ENCODE measurements at places on chromosomes 3 and 15.

DNA sequence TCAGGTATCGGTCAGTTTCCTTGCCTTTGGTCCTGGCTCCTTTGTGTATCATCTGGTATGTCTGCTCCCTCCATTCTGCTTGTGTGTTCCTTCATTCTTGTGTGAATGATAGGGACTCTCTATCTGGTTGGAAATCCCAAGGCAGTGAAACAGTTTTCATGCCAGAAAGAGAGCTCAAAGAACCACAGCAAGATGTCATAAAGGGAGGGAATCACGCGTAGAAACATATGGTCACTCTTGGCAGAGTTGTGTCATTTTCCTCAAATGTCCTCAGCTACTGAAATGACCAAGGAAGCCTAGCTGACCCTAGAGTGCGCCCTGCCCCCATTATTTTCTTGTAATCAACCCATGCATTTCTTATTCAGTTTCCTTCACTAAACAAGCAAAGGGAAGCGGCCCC is 48.0 kb downstream of the RASGRP1 start:
- DNase-seq: no peak

GRCh38 chr15:78044407-78045155 is 32.9 kb downstream of the TBC1D2B start:
- DNase-seq: no peak

DNA sequence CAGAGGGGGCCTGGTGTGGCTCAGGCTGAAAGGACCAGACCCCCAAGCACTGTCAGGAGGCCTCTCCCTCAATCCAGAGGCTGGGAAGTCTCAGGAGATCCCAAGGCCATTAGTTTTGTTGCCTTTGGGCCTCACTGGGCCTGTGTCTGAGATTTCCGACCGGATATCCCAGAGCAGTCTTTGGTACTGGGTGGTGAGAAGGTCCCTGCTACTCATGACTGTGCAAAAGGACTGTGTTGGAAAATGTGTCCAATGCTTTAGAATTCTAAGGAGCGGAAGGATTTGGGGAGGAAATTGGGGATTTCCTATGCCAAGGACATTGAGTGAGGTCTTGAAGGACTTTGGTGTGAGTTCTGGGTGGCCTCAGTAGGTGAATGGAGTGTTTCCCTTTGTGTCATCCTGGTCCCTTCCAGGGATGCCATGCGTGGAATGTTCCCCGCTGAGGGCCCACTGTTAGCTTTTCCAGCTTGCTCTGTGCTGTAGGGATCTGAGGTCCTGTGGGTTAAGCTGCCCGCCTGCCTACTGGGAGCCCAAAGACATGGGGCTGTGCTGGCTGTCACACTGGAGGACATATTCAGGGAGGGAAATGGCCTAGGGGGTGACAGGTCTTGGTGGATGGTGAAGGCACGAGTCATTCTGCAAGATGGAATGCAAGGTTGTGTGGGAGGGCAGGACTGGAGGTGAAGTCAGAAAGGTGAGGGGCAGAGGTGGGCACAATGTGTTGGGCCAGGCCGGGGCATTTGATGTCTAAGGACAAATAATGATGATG is 16.4 kb downstream of the SMAD6 start:
- no peak for DNase-seq

DNA sequence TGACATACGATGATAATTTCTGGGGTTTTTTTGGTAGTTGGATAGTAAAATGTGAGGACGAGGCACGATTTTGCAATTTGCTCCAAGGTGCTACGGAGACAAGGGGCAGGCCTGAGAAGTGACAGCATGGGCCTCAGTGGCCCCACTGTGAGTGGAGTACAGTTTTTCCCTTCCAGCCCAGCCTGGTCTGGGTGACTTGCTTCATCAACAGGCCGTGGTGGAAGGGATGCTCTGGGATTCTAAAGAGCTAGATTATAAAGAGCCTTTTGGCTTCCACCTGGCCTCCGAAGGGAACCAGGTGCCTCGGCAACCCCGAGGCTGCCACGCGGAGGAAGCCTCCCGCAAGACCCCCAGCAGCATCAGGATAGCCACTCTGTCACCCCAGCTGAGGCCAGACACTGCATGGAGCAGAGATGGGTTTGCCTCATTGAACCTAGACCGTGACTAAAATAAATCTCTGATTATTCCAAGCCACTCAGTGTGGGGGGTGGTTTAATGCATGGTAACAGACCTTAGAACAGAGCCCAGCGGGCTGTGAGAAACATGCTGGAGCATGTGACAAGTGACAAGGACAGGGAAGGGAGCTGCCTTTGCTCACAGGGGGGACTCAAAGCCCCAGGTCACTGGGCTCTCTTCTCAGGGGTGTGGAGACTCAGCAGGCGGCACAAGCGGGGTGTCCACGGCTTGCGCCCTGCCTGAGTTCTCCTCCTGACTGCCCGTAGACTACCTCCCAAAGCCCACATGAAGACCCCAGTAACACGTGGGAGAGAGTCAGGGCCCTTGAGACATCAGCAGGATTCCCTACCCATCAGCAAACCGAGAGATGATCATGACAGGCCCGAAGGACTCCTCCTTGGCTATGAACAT is 22.6 kb upstream of the SLC41A3 start:
- no peak for DNase-seq

GRCh38 chr15:69893863-69894262 is 203.9 kb downstream of the TLE3 start:
- no peak for DNase-seq

DNA sequence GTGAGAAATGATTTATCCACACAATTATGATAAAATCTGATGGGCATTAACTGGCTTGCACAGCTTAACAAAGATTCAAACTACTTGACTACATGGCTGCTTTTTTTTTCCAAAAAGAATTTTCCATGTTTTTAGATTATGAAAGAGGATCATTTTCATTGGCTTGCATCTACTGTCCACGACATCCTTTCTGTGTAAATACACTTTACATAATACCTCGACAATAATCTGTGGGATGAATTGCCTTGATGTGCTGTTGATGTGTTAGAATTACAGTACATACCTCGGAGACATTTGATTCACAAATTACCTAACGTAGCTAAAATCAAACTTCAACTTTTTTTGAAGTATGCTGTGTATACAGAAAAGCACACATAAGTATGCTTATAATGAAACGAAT is 104.4 kb downstream of the PPP2R3A start:
- no peak for DNase-seq

DNA sequence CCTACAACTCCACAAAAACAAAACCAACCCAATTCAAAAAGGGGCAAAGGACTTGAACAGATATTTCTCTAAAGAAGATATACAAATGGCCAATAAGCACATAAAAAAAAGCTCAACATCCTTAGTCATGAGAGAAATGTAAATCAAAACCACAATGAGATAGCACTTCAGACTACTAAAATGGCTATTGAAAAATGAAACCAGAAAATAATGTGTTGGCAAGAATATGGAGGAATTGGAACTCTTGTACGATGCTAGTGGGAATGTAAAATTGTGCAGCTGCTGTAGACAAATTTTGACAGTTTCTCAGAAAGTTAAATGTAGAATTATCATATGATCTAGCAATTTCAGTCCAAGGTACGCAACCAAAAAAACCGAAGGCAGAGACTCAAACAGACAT is 29.0 kb downstream of the KY start:
- no peak for DNase-seq

- DNase-seq: no peak
Observed at GRCh38 chr15:60982249-60982910, 246.7 kb downstream of the RORA start.

DNA sequence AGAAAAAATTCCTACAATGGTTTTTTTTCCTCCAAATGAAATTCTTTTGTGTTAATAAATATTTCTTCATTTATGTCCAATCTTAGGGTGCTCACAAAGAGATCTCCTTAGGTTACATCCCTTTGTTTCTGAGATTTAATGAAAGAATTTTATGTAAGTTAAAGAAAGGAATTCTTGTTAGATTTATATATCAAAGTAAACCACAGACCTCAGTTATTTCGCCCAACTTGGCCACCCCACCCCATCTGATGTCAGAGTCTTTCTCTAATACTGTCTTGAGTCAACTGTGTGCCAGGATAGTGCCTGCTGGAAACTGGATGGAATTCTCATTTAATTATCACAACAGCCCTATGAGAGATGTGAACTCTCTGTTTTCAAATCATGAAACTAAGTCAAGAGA is 259.9 kb downstream of the OPA1 start:
- no peak for DNase-seq

DNA sequence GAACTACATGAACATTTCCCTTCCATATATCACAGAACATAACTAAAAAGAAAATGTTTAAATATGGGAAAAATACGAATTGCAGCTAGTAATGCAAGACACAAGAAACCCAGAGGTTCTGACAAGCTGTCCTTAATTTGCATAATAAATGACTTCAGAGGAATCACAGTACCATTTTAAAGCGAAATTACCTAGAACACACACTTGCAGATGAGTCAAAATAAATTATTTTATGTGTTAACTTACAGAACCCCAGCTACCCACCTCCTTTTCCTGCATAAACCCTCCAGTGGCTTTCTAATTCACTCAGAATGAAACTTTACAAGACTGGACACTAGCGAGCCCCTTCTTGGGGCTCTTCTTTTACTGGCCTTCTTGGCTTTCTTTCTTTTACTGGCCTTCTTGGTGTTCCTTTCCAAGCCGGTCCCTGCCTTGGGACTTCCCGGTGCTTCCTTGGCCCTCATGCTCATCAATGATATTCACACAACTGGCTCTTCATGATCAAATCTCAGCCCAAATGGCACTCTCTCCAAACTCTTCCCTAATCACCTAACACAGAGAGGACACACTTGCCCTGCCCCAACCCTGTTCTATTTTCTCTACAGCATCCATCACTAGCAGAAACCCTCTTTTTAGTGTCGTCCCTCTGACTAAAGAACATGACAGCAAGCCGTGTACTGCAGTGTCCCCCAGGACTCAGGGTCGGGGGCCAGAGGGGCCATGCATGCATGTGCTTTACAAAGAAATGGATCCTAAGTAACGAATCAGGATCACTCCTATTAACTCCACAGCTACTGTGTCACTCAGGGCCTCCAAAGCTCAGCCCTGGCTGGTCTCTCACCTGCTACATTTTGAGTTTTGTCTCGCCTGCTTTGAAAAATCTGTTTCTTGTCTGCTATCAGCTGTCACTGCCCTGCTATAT is 4.8 kb downstream of the CHSY1 start:
- DNase-seq: no peak

- no peak for DNase-seq
Observed at GRCh38 chr3:4343258-4343657, 40.1 kb downstream of the SETMAR start.

- DNase-seq: no peak
Observed at GRCh38 chr15:87902772-87903426, 353.6 kb downstream of the NTRK3 start.

GRCh38 chr15:59352683-59353082 is 20.0 kb downstream of the MYO1E start:
- no peak for DNase-seq

- no peak for DNase-seq
Observed at GRCh38 chr15:77706482-77707244, 74.0 kb upstream of the LINGO1 start.

- no peak for DNase-seq
Observed at GRCh38 chr3:136994772-136995516, 37.2 kb downstream of the IL20RB start.

DNA sequence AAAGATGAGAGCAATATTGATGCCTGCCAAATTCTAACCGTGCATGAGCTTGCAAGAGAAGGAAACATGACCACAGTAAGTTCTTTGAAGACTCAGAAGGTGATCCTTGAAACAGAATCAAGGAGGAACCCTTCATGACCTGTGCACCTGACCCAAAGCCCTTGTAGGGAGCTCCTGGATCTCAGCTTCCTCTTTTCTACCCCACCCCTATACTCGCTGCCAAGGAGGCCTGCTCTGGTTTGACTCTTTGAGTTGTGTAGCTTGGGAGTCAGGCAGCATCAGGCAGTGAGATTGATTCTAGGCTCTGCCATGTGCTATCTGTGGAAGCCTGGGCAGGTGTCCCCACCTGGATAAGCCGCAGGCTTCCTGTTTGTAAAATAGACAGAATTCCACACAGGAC is 10.6 kb downstream of the TTC21A start:
- DNase-seq: no peak

DNA sequence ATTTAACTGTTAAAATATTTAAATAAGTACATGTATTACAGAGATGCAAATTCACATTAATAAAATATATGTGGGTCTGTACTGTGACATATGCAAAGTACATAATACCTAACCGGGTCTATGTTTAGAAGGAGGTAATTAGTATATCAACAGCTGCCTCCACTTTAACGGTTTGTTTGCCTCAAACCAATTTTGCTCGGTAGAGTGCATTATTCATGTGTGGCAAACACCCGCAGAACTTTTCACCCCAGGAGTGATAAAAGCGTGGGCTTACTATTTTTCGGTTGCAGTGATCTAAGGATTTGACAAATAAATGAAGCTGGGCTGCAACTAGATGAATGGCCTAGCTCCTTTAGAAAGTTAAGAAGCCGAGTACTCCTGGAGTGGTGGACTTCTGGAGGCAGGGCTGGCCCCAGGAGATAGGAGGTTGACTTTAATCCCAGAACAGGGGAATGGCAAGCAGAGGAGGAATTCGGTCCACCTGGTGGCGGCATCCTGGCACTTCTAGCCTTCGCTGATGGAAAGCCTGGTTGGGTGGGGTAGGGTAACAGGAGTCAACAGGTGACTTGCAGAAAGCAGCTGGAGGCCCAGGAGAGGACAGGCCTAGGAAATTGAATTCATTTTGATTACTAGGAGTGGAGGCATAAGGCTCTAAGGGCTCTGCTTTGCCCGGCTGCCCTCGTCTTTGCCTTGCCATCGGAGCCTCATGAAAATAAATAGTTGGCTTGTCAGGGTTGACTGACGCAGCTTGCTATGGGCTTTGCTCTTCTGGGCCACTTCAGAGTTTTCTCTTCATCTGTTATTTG is 2.4 kb downstream of the SLCO3A1 start:
- DNase-seq: no peak

DNA sequence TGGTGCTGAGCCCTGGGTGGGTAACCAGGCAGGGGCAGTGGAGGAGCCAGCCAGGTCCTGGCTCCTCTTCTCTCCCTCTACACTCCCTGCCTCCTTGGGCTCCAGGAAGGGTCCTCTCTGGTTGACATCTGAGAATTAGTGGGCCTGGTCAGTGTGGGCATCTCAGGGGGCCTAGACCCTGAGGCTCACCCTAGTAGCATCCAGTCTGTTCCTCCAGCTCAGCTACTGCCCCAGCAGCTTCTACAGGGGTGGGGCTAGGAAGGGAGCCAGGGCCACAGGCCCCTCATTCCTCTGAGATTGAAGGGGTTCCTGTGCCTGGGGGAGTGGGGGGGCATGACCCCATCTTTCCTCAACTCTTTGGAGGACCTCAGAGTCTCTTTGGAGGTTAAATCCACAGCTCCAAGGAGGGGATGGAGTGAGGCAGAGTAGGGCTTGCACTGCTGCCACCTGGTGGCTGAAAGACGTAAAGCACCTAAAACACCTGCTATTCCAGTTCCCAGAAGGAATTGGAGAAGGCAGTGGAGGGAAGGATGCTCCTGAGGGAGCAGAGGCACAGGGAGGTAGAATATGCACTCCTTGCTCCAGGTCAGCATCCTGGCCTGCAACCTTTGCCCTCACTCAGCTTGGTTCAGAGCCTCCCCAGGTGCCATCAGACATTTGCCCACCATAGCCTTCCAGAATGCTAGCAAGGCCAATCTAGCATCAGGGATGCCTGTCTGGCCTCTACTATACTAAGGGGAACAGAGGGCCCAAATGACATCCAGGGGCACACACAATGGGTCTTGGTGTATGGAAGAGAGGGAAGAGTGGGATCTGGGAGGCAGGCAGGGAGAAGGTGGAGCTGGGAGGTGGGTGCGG is 25.1 kb downstream of the C3orf18 start:
- peak; percentile 27 for DNase-seq

- no peak for DNase-seq
Observed at GRCh38 chr3:132378846-132379245, 38.5 kb upstream of the DNAJC13 start.
